H1 (cell line): ENCODE measurements at places on chromosomes 1 and 21. TPM values are rescaled to one million over a fixed set of nuclear protein-coding genes. Genes with fewer than 3 reads are reported as not detected.

- peaks cover 17% of the 10 kb centered on the region for H3K4me1 ChIP-seq
- H3K27me3 ChIP-seq, result no peaks in the 10 kb centered on the region
- no peaks in the 10 kb centered on the region for H3K36me3 ChIP-seq
- DNase-seq, result no peak
- no peak overlapping the region; the same call in 1 of the 2 replicates for H3K27ac ChIP-seq
- no peak overlapping the region for H3K4me3 ChIP-seq
Measured at GRCh38 chr1:21931171-21932093, 5.7 kb downstream of the HSPG2 start.

DNA sequence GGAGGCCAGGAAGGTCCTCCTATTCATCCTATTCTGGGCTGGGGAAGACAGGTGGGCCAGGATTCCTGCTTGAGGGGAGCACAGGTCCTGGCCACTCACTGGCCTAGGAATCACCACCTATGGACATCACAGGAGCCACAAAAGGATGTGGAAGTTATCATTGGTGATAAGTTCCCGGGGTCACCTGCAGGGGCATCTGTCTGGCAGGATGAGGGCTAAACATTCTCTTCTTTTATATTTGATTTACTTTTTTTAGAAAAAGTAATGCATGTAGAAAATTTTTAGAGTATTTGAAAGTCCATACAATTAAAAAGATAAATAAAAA is 33.2 kb upstream of the KIAA0040 start:
- peaks cover 12% of the 10 kb centered on the region for H3K4me1 ChIP-seq
- no peak overlapping the region for H3K4me3 ChIP-seq
- no peak for DNase-seq
- no peak overlapping the region for H3K27ac ChIP-seq

- no peak overlapping the region for H3K4me3 ChIP-seq
- DNase-seq, result no peak
- H3K4me1 ChIP-seq, result no peaks in the 10 kb centered on the region
- no peak overlapping the region for H3K27ac ChIP-seq
Measured at GRCh38 chr1:197156692-197157091, 10.2 kb upstream of the ASPM start.

DNA sequence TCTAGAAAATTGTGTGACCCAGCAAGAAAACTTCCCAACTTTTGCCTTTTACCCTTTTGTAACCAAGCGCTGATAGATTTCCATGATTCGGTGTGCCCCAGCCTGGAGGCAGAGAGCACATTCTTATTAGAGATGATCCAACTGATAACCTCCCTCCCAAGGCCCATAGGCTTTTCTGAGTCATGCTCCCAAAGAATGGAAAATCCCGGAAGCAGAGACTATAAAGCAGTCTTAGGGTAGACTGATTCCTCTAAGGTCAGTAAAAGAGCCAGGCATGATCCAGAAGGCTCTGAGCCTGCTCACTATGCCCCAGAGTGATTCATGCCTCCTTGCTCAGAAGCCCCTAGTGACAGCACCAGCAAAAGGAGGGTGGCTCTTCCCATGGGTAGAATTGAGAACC is 4.3 kb downstream of the CAMK1G start:
- H3K27ac ChIP-seq, result no peak overlapping the region
- DNase-seq, result no peak
- no peaks in the 10 kb centered on the region for H3K27me3 ChIP-seq
- no peak overlapping the region for H3K4me3 ChIP-seq

DNA sequence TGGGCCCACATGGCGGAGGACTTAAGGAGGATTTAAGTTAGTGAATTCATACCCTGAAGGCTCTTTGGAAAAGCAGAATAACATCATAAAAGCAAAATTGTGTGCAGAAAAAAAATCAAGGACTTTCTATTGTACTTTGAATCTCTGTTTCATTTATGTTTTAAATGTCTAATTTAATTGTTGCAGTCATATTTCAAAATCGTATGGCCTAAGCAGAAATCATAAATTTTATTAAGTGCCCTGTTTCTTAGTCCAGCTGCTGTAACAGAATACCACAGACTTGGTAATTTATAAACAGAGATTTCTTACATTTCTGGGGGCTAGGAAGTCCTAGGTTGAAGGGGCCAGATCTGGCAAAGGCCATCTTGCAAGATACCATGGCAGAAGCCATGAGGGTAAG is 555.6 kb downstream of the LTN1 start:
- no peak overlapping the region for H3K4me3 ChIP-seq
- H3K27ac ChIP-seq, result no peak overlapping the region
- DNase-seq, result no peak
- H3K36me3 ChIP-seq, result no peaks in the 10 kb centered on the region
- H3K27me3 ChIP-seq, result no peaks in the 10 kb centered on the region

DNA sequence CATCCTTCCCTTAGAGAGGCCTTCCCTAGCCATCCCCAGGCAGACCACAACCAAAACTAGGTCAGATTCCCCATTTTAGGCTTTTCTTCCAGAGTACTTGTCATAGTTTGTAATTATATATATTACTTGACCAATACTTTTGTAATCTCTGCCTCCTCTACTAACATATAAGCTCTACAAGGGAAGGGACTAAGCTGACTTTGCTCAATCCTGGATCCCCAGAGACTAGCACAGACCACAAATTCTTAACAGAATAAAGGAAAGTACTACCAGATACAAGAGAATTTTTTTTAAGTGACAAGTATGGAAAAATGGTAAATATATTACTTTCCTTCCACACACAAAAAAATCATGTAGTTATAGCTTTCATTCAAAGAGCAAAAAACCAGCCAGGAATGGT is 2.0 kb downstream of the ZMYM6 start:
- no peak for DNase-seq
- no peaks in the 10 kb centered on the region for H3K4me1 ChIP-seq
- H3K4me3 ChIP-seq, result no peak overlapping the region
- H3K36me3 ChIP-seq, result 0 out of 2 replicates have a peak, but pooled peaks cover 3% of the 10 kb centered on the region
- H3K27me3 ChIP-seq, result no peaks in the 10 kb centered on the region

DNA sequence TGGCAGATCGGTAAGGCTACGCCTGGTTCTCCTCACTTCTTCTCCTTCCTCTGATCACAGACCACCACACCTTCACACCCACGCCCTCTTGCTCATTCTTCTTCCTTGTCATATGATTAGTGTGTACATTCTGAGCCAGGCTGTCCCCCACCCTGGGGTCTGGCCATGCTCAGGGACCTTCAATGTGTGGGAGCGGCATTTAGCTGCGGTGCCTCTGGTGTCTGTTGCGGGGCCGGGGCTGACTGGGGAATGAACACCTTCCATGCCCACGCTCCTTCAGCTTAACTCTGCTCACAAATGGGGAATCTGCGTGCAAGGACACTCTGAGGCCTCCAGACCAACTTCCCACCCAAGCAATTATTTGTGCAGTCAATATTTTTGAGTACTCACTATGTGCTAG is 29.4 kb downstream of the QSOX1 start:
- no peak overlapping the region for H3K27ac ChIP-seq
- H3K4me3 ChIP-seq, result no peak overlapping the region
- no peak for DNase-seq
- no peaks in the 10 kb centered on the region for H3K27me3 ChIP-seq
- H3K36me3 ChIP-seq, result no peaks in the 10 kb centered on the region; the same call in 1 of the 2 replicates

DNA sequence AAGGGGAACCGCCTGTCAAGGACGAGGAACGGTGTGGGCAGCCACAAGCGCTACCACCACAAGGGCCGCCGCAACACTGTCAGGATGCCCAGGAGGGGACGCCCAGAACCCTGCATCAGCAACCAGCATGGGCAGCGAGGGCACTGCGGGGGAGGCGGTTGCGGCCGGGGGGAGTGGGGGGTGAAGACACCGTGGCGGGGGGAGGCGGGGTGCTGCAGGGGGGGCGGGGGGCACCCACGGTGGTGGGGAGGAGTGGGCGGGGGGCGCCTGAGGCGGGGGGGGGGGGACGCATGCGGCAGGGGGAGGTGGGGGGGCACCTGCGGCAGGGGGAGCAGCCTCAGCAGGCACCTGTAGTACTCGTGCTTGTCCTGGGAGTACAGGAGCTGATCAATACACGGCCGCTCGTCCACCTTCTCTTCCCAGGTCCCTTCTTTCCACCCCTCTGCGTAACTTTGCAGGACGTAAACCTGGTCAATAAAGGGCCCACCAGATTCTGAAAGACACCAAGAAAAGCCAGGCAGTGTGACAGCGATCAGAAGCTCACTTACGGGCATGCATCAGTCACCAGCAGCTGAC is 4.6 kb downstream of the POFUT2 start:
- no peaks in the 10 kb centered on the region for H3K27me3 ChIP-seq
- no peak overlapping the region for H3K4me3 ChIP-seq
- no peak overlapping the region for H3K27ac ChIP-seq
- no peak for DNase-seq
- H3K36me3 ChIP-seq, result peaks cover 57% of the 10 kb centered on the region

DNA sequence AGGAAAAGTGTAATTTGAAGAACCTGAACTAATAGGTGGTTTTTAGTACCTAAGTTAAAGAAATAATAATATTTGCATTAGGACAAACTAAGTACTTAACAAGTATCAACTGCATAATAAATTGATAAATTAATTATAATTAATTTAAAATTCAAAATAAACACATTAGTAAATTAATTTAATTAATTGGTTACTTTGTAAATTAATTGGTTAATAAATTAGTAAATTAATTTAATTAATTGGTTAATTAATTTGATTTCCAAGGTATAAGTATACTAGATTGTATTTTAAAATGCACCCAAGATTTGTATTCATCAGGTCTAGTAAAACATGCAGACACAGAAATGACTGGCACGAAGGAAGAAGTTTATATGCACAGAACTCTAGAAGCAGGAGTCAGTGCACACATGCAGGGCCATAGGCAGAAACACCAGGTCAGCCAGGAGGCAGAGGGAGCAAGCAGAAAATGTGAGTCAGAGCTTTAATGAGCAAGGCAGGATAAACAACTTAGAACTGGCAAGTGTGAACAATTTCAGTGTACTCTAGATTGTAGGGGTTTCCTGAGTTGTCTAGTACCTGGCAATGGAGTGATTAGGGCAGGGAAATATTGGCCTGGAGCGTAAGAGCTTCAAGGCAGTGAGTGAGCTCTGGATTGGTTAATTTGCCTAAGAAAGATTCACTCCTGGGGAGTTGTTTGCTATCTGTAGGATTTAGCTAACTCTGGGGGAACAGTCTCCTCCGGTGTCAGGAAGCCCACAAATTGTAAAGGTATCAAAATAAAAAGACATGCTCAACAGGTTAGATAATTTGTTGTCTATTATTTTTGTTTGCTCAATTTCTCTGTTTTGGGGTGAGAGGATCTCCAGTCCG is 665.7 kb downstream of the MRPL39 start:
- H3K4me1 ChIP-seq, result peaks cover 4% of the 10 kb centered on the region
- no peak for DNase-seq
- H3K4me3 ChIP-seq, result peak overlapping the region; percentile 13; the same call in 1 of the 2 replicates
- H3K27me3 ChIP-seq, result no peaks in the 10 kb centered on the region
- no peak overlapping the region for H3K27ac ChIP-seq
- H3K36me3 ChIP-seq, result no peaks in the 10 kb centered on the region

GRCh38 chr1:222306512-222306911 is 241.4 kb downstream of the HHIPL2 start:
- H3K27me3 ChIP-seq, result no peaks in the 10 kb centered on the region
- DNase-seq, result no peak
- H3K27ac ChIP-seq, result no peak overlapping the region
- H3K4me3 ChIP-seq, result no peak overlapping the region
- no peaks in the 10 kb centered on the region for H3K36me3 ChIP-seq

- H3K4me3 ChIP-seq, result no peak overlapping the region
- no peaks in the 10 kb centered on the region for H3K27me3 ChIP-seq
- H3K4me1 ChIP-seq, result peaks cover 3% of the 10 kb centered on the region
- H3K27ac ChIP-seq, result no peak overlapping the region
- no peak for DNase-seq
Measured at GRCh38 chr1:28359592-28360239, 9.8 kb upstream of the PHACTR4 start.

GRCh38 chr1:160367516-160367900 is 637 bp downstream of the NHLH1 start:
- H3K36me3 ChIP-seq, result no peaks in the 10 kb centered on the region
- no peak overlapping the region for H3K27ac ChIP-seq
- no peak for DNase-seq
- no peaks in the 10 kb centered on the region for H3K27me3 ChIP-seq

DNAJB4 gene
- 20.2 and 21.8 TPM in 2 replicates for total RNA-seq

NEGR1 gene
- 1.2 and 1.3 TPM in 2 replicates for total RNA-seq
